ENCODE measurements at places on chromosomes 5 and 9.
A peak's percentile ranks its signal among the peaks of the same experiment; 100 is the strongest.

DNA sequence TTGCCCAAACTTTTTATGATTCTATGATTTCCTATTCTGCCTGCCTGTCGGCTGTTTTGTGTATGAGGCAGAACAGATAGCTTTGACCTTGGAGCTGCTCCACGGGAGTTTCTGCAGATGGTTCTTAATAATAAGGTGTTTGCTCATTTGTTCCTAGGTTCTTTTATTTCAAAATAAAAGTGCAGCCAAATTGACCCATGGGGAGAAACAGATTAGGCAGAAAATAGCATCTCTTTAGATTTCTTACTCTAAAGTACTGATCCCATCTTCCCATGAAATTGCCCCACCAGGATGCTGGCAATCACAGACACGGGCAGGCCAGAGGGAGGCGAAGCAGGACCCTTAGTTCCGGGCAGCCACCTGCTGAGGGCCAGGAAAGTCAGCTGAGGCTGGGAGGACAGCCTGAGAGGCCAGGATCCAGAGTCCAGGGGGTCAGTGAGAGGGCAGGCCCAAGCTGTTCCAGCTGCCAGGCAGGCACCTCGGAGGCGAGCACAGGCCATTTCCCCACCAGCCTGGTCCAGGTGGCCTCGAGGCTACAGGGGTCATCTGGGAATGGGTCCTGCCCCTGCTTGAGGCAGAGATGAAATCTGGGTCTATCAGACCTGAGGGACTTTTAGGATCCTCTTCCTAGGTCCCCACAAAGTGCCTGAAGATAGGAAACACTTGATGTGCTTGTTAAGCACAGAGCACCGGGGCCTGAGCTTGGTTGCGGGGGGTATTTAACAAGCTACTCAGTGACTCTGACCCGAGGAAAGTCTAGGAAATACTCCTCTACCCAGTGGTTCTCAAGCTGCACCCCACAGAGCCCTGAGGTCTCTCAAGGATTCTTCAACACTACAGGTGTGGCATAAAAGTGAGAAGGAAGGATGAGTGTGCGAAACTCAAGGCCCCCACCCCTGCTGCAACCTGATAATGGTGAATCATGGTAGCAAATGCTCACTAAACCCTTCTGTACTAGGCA lies 145.4 kb downstream of the CMYA5 start:
- no peak for DNase-seq

DNA sequence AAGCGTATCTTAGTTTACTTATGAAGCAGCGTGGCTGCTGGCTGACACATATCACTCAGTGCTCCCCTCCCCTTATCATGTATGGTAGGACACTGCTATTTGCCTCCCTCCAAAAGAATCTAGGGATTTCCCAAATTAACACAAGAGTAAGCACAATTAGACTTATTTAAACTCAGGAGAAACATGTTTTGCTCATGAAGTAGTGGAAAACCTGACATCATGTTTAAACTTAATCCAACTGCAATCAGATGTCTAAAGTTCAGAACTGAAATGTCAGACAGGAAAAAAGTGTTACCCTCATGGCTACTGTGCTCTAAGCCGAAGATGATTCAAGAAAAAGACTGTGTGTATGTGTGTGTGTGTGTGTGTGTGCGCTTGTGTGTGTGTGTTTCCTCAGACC lies 324.1 kb upstream of the TNC start:
- DNase-seq = no peak

DNA sequence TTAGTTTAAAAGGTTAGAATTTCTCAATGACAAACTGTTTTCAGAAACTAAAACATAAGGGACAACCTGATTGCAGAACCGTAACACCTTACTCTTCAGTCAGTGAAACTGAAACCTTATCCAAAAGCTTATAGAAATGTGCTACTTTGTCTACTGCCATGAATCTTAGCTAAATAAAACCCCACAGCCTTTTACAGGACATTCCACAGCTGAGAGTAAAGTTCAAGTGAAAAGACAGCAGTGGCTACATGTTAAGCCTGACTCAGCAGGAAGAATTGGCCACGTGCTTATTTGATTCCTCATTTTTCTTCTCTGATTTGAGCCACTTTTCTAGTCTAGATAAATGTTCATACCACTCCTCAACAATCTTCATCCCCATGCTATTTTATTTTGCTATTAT lies 278.7 kb upstream of the ISL1 start:
- no peak for DNase-seq

DNA sequence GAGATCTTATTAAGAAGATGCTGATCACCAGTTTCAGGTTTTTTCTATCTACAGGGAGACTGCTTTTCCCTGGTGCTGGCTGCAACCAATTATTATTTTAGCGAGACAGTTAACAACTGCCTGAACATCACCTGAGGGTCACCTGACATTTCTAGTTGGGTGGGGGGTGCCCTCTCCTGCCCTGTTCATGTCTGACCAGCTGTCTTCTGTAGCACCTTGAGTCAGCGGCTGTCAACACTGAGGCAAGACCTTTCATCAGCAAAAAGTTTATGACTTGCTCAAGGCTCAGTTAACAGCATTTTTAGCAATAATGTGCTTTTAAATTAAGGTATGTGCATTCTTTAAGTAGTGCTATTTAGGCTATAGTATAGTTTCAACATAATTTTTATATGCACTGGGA lies 58.0 kb downstream of the ADCY2 start:
- no peak for DNase-seq

DNA sequence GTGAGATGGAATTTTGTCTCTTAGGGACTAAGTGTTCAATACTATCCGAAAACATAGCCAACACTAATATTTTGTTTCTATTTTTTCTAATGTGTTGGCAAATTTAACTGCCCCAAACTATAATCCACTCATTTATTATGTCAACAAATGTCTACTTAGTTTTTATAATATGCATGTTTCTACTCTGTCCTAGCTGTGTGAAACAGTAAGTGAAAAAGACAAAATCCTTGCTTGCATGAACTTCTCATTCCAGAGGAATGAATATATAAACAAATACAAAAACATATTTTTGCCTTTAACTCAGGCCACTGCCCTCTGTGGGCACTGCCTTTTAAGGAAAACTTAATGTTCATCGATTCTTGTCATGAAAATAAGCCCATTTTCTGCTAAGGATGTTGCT lies 1275.4 kb upstream of the CDH18 start:
- no peak for DNase-seq

- DNase-seq = no peak
These were observed 76.2 kb upstream of the MYO10 start for GRCh38 chr5:17012289-17012688.

GRCh38 chr5:98587166-98587565 lies 186.3 kb upstream of the RGMB start:
- DNase-seq = no peak

DNA sequence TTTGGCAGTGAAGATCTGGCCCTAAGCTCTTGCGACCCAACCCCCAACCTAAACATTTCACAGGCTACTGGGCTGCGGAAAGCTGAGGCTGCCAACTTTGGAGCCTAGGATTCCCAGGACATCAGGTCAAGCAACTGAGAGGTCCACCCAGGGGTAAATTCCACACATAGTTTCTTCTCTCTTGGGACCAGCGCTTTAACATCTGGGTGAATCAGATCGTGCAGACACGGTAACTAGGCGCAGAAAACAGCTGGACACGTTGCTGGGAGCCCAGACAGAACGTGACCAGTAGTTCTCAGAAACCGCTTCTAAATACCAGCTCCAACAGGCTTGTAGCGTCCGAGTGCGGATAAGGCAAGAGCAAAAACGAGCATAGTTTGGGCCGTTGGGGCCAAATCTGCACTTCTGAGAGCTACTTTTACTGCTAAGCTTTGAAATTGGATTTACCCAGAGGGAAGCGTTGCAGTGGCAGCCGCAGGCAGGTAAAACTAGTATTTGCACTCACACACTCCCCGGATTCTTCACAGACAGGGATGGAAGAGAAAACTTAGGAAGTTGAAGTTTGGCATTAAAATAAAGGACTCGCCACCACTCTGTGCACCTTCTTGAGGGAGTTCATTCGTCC lies 11.8 kb downstream of the ITGA1 start:
- DNase-seq = no peak

- DNase-seq = no peak
These were observed 13.7 kb downstream of the FPGS start for GRCh38 chr9:127816362-127816725.

DNA sequence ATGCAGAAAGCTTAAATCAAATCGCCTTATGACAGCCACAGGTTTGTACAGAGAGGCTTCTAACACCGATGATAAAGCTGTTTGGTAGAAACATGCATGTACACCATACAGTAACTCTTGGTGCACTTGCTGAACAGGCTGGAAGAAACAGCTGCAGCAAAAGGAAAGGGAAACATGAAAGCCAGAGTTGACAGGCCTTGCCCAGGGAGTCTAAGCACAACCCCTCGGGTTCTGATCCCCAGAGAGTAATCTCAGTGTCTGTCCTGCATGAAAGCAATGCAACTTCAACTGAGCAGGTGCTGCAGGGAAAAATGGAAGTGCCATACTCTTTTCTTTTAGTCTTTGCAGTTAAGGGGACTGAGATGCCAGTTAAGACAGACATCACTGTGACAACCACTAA lies 419.9 kb downstream of the BNC2 start:
- no peak for DNase-seq

DNA sequence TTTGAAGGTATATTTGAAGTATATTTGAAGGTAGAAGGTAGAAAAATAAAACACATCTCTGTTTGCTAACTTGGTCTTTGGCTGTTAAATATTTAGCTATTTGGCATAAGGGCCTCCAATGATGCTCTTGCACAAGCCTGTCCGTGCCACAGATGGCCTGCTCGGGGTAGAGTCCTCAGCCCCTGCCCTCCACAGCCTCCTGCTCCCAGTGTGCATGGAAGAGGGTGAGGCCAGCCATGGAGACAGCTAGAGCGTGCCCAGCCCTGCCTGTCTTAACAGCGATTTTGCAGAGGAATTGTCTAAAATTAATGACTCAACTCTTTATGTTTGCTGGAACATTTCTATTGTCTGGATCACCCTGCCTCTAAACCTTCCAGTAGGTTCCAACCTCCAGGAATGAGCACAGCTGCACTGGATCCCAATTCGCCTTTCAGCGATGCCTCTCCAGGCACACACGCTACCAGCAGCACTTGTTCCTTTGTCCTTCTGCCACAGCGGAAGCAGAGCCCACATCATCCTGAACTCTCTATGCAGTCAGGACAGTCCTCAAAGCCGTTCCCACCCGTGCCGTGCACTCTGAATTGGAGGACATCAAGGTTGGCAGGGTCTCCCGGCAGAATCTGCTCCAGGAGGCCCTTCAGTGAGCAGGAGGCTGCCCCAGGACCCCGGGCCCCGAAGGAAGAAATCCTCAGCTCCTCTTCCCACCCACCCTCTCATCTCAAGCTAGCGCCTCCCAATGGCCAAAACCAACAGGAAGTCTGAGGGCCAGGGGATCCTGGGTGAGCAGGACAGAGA lies 254.0 kb upstream of the IRX1 start:
- DNase-seq = no peak

GRCh38 chr5:9168791-9169556 lies 376.9 kb downstream of the SEMA5A start:
- DNase-seq = no peak

GRCh38 chr5:2007878-2008501 lies 125.3 kb upstream of the IRX4 start:
- DNase-seq = no peak

GRCh38 chr9:38620483-38621433 lies at the start of gene ANKRD18A:
Gene ANKRD18A (minus strand): TSS chr9:38620596. CDS start chr9:38620285, 311 bp downstream.
- DNase-seq = peak; percentile 42

- DNase-seq = no peak
These were observed 11.9 kb downstream of the LPCAT1 start for GRCh38 chr5:1511651-1512540.

- no peak for DNase-seq
These were observed 126.4 kb downstream of the HACD4 start for GRCh38 chr9:20904995-20905394.

DNA sequence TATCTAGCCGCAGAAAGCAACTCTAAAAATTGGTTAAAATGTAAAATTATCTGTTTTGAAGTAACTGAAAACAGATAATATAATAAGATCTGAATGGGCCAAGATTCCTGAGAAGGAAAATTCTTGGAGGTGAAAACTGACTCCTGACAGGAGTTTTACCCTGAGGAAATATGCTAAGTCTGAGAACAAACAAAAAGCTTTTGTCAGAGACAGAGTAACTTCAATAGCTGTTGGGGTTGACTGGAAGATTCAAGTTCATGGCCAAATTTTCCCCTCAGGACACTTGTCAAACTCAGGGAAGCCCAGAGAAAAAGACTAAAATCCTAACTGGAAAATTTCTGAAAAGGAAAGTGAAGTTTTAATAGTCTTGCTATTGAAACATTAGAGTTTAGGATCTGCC lies 5.7 kb downstream of the PCDHB4 start:
- no peak for DNase-seq

GRCh38 chr9:132243156-132244074 lies 81.6 kb downstream of the NTNG2 start:
- no peak for DNase-seq

DNA sequence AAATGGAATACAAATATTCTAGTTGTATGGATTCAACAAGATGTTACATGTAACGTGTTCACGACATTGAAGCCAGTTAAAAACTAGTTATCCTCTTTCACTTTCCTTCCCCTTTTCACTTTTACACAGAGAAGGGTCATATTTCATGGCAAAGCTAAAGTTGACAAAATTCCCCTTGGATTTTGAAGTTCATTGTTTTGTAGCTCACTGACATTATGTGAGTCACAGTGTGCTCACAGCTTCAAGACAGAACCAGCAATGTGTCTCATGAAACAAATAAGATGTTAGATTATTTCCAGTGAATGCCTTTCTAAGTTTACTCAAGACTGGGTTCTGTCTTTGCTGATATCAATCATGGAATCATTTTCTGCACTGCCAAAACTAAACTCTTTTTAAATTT lies 535.5 kb upstream of the GRIN3A start:
- no peak for DNase-seq

GRCh38 chr5:38291355-38291754 lies 33.0 kb downstream of the EGFLAM start:
- no peak for DNase-seq

DNA sequence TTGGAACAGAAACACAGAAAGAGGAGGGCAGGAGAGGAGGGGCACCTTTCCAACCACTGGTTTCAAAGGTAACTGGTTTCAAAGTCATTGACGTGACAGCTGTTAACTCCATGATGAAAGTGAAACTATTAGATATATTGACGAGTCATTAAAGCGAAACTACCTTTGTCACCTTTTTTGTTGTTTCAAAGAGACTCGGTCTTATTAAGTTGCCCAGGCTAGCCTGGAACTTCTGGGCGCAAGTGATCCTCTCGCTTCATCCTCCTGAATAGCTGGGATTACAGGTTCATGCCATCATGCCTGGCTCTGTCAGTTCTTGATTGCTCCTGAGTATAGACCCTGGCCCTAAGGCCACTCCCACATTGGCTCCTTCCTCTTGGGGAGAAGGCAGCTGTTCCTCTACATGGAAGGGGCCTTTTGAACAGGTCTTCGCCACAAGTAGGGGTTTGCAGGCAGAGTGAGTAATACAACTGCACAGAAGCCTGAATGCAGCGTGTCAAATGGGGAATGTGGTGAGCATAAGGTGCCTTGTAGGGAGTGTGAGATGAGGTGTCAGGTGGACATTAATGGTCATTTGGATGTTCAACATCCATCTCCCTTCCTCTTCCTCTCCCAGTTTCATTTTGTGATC lies 3.4 kb upstream of the F12 start:
- no peak for DNase-seq

- no peak for DNase-seq
These were observed 133.0 kb downstream of the WNK2 start for GRCh38 chr9:93316726-93317494.
